ENCODE measurements at places on chromosomes 4 and X. TPM values are rescaled to one million over a fixed set of nuclear protein-coding genes. Genes with fewer than 3 reads are reported as not detected.

DNA sequence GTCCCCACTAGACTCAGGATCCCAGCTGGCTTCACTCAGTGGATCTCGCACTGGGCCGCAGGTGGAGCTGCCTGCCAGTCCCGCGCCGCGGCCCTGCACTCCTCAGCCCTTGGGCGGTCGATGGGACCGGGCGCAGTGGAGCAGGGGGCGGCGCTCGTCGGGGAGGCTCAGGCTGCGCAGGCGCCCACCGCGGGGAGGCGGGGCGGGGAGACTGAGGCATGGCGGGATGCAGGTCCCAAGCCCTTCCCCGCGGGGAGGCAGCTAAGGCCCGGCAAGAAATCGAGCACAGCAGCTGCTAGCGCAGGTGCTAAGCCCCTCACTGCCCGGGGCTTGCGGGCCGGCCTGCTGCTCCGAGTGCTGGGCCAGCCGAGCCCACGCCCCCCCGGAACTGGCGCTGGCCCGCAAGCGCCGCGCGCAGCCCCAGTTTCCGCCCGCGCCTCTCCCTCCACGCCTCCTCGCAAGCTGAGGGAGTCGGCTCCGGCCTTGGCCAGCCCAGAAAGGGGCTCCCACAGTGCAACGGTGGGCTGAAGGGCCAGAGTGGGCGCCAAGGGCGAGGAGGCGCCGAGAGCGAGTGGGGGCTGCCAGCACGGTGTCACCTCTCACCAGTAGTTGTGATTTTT, 1038.0 kb downstream of the PCDH19 start:
- DNase-seq: no peak

DNA sequence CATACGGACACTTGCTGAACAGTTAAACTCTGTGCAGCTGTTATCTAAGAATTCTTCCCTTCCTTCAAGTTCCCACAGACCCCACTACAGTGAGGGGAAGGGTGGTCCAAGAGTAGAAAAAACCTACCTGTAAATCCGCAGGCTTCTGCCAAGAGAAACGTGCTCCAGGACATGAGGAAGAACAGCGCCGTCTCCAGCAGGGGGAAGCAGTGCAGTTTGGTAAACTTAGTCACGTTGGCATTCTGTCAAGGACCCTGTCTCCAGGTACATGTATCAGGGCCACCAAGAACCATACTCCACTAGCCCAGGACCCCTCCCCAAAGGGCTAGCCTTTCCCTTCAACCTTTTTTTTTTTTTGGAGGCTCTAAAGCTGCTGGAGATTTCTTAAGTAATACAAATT, 79.9 kb downstream of the CHST7 start:
- DNase-seq: peak; percentile 34

The ASB12 gene
- 0.33 TPM for total RNA-seq

The ABCG2 gene
- total RNA-seq: 37.0 TPM

GRCh38 chrX:14032406-14032805, 2.7 kb upstream of the GEMIN8 start:
- DNase-seq: peak; percentile 46

The TCEAL4 gene
- 95.5 TPM for total RNA-seq

DNA sequence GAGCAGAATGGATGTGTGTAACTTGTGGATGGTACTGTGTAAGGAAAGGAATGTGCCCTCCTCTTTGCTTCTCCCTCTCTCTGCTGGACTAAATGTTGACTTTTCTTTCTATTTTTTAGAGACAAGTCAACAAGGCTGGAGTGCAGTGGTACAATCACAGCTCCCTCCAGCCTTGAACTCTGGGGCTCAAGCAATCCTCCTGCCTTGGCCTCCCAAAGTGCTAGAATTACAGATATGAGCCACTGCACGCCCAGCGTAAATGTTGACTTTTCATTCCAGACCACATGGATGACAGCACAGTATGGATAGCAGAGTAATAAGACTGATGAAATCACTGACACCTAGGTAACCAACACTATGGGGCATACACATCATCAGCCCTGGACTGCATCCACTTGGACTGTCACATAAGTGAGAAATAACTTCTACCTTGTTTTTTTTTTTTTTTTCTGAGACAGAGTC, 5.1 kb upstream of the RPS3A start:
- no peak for DNase-seq

The COX7B2 gene
- not detected for total RNA-seq

GRCh38 chr4:11783588-11783987, 354.9 kb upstream of the HS3ST1 start:
- DNase-seq: no peak

GRCh38 chrX:56066016-56066415, 166.1 kb upstream of the KLF8 start:
- no peak for DNase-seq

GRCh38 chr4:61152433-61152832, 47.7 kb upstream of the ADGRL3 start:
- DNase-seq: no peak

DNA sequence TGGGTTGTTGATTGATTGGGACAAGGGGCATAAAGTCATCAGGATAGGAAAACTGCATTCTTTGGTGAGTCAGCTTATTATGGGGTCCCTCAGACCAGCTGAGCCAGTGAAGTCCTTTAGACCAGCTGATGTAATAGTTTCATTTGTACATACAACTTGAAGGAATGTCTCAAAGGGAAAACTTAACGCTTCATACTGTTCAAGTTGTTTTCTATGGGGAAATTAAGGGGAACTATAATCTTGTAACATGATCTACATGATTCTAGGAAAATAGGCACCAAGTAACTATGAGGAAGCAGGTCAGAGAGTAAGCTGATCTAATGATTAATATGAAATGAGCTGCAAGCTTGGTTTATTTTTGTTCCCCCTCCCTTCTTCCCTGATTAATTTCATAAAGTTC, 175.1 kb upstream of the GRID2 start:
- DNase-seq: no peak

GRCh38 chrX:77510007-77510406, 62.8 kb downstream of the FGF16 start:
- no peak for DNase-seq

The AKAP14 gene
- not detected for total RNA-seq

- peak; percentile 5 for DNase-seq
Observed at GRCh38 chr4:107931775-107932321, 499 bp downstream of the CYP2U1 start.

DNA sequence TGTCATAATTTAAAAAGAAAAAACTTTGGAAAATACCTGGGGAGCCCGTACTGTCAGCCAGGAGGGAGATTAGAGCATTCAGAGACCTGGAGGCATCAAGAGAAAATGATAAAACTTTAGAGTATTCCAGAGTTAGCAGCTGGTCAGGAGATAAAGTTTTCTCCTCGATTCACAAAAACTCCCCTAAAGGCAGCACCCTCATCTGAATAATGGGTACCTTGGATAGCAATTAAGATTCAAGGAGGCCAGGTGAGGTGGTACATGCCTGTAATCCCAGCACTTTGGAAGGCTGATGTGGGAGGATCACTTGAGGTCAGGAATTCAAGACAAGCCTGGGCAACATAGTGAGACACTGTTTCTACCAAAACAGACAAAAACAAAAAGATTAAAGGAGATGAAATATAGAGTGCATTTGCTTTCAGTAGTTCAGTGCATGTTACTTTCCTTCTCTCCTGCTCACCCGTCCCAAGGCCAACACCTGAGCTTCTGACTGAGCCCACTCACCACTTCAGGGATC, 18.6 kb upstream of the RAB40A start:
- no peak for DNase-seq

GRCh38 chrX:9646471-9647224, 119.0 kb downstream of the GPR143 start:
- DNase-seq: no peak

DNA sequence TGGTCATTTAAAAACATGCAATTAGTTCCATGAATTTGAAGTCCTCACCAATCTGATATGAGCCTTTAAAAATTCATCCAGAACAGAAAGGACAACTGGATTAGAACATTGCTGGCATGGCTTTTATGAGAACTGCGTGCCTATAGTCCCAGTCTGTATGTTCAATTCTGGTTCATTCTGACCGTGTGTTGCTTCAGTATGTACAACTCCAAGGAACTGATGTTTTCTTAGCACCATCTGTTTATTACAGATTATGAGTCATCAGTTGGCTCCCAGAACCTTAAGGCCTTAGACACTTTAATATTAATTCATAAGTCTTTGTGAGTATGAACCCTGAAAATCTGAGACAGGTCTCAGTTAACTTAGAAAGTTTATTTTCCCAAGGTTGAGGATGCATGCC, 115.0 kb downstream of the CEP44 start:
- DNase-seq: no peak

The NWD2 gene
- total RNA-seq: not detected

- DNase-seq: no peak
Observed at GRCh38 chrX:40467454-40467853, 113.3 kb upstream of the ATP6AP2 start.

The SCML1 gene
- total RNA-seq: 29.7 TPM

The RLIM gene
- total RNA-seq: 37.5 TPM

The SLC6A14 gene
- total RNA-seq: not detected

- DNase-seq: no peak
Observed at GRCh38 chrX:150051096-150051495, 112.8 kb upstream of the EOLA2 start.

The SYNPO2 gene
- 1.1 TPM for total RNA-seq
